Activated CD4-positive, alpha-beta T cell treated with anti-CD3 and anti-CD28 coated beads, Interleukin-2, amount 50 U/mL, for 48 hours (primary cell): ENCODE measurements at places on chromosomes 12 and 14.

- no peak for DNase-seq
Observed at GRCh38 chr14:32352631-32353030, 23.5 kb downstream of the AKAP6 start.

DNA sequence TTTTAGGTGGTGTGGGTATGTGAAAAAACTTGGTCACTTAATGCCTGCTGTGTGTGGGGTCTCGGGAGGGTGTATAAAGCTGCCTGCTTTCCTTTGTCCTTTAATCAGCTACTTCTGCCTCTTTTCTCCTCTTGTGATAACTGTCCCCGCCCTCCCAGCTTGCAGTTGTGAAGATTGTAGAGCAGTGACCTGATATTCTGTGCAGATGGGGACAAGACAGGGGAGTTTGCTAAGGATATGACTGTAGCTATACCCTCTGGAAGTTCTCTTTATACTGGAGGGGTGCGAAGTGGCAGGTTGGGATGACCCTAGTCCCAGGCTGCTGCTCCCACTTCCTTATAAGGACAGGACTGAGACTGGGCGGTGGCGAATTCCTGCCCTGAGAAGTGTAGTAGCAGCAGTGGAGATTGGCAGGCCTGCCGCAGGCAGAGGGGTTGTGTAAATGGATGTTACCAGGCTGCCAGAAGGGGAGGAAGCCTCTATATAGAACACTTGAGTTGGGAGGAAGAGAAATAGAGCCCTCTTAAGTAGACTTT, 835 bp downstream of the MYL6 start:
- peak; percentile 55 for DNase-seq

- DNase-seq, result no peak
Observed at GRCh38 chr14:85909581-85909980, 379.6 kb downstream of the FLRT2 start.

GRCh38 chr12:30015631-30016337, 232.0 kb upstream of the TMTC1 start:
- no peak for DNase-seq

DNA sequence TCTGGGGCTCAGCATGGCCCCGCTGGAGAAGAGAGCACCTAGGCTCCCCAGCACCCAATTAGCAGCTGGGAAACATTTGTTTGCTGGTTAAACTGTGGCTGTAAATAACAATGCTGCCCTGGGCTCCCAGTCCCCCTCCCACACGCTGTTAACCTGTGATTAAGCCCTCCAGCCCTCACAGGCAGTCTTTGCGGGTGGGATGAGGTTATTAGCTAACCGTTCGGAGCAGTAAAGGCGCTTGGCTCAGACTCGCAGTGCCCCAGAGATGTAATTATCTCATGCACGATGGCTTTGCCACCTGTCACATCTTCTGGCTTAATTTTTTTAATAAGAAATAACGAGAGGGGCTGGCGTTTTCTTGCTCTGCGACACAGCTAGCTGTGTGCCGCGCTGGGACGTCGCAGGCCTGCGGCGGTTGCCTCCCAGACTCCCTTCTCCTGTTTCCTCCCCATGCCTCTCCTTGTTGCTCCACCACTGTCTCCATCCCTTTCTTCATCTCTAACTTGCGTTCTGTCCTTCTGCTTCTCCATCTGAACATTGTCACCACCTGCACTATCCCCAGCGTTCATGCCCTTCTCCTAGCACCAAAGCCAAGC, 239.2 kb upstream of the FKBP4 start:
- DNase-seq, result no peak

- no peak for DNase-seq
Observed at GRCh38 chr12:131573631-131574394, 137.1 kb upstream of the SFSWAP start.

DNA sequence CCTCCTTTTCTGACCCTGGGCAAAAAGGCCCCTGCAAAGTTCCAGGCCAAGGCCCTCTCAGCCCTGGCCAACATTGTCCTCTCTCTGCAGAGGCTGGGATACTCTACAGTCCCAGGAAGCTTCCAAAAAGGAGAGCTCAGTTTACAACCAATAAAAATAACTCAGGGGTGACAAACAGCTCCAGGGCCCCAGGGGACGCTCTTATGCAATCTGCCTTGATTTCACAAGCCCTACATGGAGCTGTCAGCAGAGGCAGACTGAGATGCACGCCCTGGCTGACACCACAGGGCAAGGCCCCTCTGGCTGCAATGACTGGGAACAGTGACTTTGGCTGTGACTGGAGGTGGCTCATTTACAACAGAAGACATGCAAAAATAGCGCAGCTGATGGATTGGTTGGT, 129.0 kb upstream of the MED13L start:
- no peak for DNase-seq

- DNase-seq, result no peak
Observed at GRCh38 chr14:21369949-21370679, 13.7 kb downstream of the SUPT16H start.

GRCh38 chr14:19902409-19902808, 18.0 kb upstream of the OR4K5 start:
- no peak for DNase-seq

DNA sequence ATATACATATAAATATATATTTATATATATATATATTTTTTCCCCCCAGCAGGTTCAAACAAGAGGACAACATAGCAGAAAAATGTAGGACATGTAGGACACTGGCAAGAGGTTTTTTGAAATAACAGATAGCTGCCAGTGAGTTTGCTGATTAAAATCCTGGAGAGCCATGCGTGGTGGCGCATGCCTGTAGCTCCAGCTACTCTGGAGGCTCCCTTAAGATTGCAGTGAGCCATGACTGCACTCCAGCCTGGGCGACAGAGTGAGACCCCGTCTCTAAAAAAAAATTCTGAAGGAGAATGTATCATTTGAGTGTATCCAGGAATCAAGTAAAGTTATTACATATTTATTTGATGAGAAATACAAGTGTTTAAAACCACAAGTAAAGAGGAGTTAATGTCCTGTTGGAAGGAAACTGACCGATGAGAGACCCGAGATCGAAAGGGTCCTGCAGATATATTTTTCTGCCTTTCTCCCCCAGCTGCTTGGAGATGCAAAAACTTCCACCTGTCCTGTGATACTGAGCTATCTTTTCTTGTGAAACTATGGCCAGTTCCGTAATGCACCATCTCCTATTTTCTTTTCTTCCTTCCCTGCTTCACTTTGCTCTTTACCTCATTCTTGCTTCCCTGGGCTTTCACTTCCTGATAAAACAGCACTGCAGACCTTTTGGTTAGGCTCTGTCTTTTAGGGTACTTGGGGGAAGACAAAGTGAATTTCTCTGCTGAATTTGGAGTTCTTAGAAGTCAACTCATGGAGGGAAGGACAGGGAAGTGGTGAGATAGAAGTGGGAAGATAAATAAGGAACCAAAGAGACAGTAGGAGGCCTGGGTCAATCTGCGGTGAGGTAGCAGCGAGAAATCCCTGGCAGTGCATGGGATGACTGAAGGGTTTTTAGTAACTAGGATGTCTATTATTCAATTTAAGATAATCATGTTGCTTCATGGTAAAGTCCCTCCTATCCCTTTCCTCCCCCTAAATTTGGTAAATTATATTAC, 41.2 kb upstream of the SLC2A13 start:
- DNase-seq, result no peak

DNA sequence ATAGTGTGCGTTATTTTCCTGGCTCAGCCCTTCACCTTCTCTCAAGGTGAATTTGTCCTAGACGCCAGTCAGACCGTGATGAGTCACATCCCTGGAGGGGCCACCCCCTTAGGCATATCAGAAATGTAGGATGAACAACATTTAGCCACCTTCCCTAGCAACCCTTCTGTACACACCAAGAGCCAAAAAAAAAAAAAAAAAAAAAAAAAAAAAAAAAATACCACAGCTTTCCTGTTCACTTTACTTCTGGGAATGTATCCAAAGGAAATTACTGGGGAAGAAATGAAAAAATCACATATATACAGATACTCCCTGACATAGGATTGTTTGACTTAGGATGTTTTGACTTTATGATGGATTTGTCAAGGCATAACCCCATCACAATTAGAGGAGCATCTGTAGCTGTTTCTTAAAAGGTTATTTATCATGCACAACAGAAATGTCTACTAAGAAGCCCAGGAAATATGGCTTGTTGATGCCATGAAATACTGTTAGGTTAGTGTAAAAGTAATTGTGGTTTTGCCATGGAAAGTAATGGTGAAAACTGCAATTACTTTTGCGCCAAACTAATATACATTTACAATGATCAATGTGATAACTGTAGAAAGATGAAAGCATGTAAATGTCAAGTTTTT, 68.2 kb upstream of the BDKRB2 start:
- no peak for DNase-seq

DNA sequence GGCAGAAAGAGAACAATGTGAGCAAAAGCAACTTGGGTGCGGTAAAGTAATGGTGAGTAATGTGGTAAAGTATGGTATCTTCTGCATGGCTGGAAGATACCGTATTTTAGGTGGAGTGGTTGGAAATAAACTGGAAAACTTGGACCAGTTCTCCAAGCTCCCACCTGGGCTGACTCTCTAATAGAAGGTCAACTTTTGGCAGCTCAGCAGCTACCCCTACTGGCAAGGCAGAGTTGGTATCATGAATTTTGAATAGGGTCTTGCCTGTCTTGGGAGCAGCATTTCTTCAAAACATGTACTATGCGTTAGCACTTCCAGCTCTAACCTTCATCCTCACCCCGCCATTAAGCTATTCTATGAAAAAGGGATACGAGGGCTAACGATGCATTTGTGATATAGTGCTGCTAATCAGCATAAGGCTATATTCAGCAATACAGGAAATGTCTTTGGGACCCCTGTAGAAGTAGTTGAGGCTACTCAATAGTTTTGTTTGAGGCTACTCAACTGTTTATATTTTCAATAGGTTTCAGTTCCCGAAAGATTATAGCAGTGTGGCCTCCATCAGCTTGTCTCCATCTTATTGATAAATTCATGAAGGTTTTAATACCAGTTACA, 276.3 kb upstream of the FAR2 start:
- peak; percentile 34 for DNase-seq

DNA sequence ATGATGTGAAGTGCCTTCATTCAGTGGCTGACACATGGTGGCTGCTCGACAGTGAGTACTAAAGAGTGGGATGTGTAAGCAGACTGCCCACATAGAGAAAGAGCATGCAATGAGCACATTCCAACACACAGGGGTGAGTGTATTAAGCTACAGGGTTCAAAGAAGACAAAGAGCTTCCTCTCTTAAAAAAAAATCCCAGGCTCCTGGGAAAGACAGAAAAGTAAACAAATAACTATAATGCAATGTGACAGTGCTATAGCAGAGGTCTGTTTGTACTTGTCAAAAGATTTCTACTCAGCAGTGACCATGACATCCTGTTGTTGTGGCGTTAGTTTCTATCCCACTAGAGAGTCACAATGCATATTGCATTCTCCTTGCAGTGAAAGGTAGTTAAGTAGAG, 12.4 kb upstream of the PCNX1 start:
- no peak for DNase-seq

DNA sequence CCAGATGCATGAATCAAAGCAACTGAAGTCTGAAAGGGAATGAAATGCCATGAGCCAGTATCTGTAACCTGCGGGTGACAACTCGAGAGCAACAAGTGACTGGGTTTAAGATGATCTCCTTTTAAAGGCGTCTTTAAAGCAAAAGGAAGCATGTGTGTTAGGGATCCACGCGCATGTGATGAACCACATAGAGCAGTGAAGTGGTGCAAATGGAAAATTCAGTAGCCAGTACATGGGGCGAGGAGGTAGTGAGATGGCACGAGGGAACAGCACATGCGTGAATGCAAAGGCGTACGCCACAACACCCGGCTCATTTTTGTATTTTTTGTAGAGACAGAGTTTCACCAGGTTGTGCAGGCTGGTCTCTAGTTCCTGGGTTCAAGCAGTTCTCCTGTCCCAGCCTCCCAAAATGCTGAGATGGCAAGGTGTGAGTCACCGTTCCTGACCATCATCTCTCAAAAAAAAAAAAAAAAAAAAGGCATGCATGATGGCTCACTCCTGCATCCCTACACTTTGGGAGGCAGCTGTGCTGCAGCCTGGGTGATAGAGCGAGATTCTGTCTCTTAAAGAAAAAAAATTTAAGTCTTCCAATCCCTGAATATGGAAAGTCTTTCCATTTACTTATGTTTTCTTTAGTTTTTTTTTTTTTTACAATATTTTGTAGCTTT, 24.6 kb upstream of the BCL7A start:
- DNase-seq, result no peak

DNA sequence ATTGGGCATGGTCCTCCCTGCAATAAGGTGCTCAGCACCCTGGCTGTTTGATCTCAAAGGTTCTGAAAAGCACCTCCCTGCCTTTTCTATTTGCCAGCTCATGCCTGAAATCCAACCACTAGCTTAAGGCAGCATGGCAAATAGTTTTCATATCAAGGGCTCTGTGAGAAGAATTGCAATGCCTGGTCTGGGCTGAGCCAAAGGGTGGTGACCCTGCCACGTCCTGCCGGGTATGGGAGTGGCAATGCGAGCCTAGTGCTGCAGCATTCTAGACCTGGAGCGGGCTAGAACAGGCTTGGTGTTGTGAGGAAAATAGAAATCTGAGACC, 2.3 kb upstream of the SCNN1A start:
- DNase-seq, result no peak

- no peak for DNase-seq
Observed at GRCh38 chr12:15801770-15802744, 12.9 kb upstream of the EPS8 start.

DNA sequence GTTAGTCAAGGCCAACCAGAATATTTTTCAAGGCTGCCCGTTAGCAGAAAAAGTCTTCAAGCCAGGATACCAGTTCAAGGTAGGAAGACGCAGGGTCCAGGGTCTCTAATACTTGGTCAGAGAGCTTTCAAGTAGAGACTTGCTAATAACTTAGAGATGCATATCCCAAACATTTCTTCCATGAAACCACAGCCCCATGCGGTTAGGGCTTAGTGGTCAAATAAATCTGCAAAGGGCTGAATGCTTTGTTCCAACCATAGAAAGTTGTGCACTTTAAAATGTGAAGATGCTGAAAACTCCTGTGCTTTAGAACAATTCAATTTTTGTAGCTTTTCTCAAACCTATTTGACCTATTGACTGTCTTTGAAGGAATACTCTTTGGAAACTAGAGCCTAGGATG, 208.9 kb downstream of the PIK3C2G start:
- DNase-seq, result no peak

GRCh38 chr14:51395361-51395849, 155.4 kb downstream of the TMX1 start:
- DNase-seq, result no peak

DNA sequence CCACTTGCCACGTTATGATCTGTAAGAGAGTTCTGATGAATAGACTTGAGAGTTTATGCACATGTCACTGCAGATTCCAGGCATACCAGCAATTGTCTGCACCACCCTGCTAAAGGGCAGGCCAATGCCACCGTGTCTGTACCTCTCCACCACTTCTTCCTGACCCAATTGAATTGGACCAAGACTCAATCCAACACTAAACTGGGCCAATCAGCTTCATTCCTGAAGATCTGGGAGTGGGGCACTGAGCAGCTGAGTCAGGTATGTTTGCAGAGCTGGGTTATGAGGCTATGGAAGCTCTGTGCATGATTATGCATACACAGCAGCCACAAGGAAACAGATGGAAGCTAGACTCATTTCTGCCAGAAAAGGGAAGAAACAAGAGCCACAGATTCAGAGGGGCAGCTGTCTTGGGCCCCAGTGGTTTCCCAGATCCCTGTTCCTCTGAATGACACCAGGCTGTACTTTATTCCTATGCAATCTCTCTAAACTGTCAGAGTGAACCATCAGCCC, 28.0 kb downstream of the DAO start:
- no peak for DNase-seq

- no peak for DNase-seq
Observed at GRCh38 chr14:71466946-71467345, 465.3 kb upstream of the RGS6 start.

GRCh38 chr12:103768467-103769123, 72.4 kb downstream of the NT5DC3 start:
- no peak for DNase-seq

- DNase-seq, result peak; percentile 48
Observed at GRCh38 chr14:70808416-70809224, 693 bp downstream of the MAP3K9 start.

GRCh38 chr12:102298022-102298421, 100.4 kb upstream of the PMCH start:
- no peak for DNase-seq
